ENCODE measurements at places on chromosomes 5 and 9.

DNA sequence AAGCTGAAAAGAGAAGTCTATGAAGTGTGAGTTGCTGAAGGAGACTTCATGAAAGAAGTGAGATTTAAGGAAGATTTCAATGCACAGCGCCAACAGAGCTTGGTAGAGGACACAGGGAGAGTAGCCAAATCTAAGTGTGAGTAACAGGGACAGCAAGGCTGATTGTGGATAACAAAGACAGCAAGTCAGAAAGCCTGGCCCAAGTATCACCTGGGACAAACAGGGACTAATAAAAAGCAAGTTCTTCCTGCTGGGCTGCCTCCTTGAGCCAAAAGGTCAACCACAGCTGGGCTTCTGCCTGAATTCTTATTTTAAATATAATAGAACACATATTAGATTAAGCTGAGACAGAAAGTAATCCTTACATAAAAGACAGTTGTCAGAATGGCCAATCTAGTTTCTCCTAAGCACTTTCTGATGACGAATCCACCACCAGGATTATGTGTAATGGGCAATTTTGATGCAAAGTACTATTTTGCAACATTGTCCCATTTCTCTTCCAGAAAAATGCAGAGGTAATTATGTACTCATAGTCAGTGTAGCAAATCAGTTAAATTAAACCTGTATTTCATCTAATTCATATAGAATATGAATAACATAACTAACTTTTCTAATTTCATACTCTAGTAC, 73.8 kb downstream of the MAPKAP1 start:
- no peak for DNase-seq

DNA sequence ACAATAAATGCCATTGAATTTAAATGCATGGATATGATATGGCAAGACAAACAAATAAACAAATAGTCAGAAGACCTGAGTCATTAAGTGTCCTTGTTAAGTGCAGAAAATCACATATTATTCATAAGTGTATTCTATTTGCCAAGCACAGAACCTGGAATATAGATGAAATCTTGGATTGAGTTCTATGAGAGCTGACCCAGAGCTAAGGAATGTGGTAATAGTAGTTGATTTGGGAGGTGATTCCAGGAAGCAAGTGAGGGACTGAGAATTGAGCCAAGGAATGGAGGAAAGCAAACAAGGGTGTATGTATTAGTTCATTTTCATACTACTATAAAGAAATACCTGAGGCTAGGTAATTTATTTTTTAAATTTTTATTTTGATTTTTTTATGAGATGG, 208.9 kb downstream of the TRIM32 start:
- DNase-seq: no peak

DNA sequence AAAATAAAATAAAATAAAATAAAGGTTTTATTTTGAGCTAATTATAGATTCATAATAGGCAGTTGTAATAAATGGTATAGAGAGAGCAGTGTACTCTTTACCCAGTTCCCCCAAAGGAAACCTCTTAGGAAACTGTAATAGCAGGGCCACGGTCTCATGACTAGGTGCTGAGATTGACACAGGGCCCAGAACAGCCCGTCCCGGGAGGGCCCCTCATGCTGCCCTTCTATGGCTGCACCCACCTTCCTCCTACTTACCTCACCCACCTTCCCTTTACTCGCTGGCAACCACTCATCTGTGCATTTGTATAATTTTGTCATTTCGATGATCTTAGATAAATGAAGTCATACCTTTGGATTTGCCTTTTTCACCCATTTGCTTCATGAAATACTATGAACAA, 16.1 kb downstream of the CACNA1B start:
- DNase-seq: no peak

DNA sequence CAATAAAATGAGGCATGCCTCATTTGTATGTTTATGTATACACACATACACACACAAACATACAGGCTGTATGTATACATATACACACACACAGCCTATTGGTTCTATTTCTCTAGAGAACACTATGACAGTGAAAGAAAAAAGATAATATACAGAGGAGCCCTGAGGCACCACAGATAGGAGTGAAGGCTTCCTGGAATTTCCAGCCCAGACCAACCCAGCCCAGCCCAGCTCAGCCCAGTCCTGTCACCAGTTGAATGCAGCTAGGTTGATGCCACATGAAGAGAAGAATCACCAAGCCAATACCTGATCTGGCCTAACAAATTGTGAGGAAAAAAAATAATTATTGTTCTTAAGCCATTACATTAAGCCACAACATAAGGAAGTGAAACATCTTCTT, 126.9 kb upstream of the PDE4D start:
- DNase-seq: no peak

- no peak for DNase-seq
These were observed 1.1 kb upstream of the PRKAA1 start for GRCh38 chr5:40799258-40799657.

DNA sequence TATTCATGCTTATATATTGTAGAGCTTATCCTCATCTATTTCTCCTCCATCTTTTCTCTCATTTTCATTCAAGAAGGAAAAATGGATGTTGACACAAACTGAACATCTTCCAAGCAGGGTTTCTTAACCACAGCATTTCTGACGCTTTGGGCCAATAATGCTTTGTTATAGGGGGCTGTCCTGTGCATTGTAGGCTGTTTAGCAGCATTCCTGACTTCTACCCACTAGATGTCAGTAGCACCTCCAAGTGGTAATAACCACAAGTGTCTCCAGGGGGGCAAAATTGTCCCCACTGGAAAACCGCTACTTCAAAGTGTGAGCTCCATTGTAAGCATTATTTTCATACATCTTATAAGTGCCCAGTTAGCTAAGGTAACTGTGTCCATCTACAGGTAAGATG, 2.6 kb upstream of the TXNDC8 start:
- DNase-seq: no peak

- no peak for DNase-seq
These were observed 126.2 kb downstream of the PTTG1 start for GRCh38 chr5:160547872-160548271.

DNA sequence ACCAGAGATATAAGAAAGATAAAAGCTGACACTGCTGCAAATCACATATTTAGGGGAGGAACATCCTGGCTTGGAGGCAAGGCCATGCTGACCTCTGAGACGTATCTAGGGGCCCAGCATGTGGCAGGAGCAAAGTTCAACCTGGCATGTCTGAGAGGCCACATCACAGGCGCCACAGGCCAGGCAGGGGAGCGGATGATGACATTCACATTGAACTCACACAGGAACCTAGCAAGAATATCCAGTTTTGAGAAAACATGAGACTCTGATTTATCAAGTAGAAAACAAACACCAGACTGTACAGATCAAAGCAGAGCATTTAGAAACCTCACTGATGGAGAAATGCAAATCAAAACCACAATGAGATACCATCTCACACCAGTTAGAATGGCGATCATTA, 64.2 kb upstream of the STK32A start:
- no peak for DNase-seq

DNA sequence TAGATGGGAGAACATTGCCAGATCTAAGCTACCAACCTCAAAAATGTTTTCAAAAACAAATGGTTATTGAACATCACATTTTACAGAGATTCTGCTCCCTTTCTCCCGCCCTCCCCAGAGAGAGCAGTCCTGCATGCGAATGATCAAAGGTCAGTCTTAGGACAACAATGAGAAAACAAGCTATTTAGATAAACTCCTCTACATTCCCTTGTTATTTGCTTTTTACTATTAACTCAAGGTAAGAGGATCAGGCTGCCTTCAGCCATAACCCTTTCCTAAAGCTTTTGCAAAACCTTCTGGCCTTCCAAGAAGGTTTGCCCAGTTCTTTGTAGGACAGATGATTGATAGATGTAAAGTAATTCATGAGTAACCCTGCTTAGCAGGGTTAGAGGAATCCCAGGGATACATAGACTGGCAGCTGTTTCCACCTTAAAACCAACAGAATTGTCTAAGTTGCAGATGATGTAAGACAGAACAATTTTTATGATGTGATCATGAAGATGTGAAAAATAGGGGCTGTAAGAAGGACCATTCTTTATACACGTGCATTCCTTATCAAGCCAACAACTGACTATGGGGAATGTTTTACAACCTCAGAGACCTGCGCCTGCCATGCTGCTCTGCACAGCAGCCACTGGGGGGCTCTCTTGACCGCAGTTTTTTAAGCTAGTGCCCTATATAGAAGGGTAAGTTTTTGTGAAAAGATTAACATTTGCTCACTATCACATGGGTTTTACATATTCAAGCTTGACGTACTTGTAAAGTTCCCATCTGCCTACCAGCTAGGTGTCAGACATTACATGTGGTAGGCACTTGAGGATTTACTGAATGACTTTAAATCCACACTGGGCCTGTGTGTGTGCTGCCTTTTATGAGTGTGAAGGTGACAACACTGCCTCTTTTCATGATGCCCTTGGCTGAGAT, 2.3 kb upstream of the ZNF782 start:
- no peak for DNase-seq

DNA sequence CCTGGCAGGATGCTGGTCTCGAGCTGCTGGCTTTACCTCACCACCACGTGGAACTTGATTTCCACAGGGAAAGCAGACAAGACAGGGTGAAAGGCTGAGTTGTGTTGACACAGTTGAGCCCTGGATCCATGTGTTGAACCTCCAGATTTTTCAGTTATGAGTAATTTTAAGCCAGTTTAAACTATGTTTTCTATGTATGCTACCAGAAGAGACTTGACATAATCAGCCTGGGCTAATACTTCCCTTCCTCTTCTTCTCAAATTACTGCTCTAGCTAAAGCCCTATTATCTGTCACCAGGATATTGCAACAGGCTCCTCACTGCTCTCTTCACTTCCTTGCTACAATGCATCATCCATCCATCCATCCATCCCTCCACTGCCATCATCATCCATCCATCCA, 12.0 kb upstream of the PHYKPL start:
- DNase-seq: no peak

DNA sequence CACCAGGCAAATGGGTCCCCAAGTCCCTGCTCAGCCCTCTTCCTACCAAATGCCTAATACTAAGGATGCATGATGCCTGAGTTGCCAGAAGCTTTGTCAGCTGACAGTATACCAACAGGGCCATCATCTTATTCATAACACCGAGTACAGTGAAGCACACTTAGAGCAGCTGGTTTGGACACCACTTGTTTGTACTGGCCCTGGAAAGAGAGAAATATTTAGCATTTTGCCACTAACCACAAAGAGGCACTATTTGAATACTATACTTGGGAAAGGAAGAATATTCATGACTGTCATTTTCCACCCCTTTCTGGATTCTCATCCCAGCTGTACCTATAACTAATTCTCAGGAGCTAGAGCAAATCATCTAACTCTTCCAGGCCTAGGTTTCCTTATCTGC, 364.4 kb upstream of the KIF2A start:
- DNase-seq: no peak

DNA sequence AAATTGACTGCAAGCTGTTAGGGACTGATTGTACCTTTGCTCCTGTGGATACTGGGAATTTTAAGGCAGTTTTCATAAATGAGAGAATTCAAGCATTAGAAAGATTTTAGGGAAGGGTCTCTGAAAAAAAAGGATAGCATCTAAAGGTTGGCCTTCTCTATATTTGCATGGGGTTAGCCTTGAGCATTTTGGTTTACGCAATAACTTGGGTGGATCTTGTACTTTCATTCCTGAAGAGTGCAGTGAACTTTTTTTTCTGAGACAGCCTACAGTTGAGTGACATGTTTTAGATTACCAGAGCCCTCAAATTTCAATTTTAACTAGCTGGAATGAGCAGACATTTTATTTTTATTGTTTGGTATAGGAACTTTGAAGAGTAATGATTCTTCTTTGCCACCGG, 91.6 kb upstream of the NR3C1 start:
- DNase-seq: no peak

DNA sequence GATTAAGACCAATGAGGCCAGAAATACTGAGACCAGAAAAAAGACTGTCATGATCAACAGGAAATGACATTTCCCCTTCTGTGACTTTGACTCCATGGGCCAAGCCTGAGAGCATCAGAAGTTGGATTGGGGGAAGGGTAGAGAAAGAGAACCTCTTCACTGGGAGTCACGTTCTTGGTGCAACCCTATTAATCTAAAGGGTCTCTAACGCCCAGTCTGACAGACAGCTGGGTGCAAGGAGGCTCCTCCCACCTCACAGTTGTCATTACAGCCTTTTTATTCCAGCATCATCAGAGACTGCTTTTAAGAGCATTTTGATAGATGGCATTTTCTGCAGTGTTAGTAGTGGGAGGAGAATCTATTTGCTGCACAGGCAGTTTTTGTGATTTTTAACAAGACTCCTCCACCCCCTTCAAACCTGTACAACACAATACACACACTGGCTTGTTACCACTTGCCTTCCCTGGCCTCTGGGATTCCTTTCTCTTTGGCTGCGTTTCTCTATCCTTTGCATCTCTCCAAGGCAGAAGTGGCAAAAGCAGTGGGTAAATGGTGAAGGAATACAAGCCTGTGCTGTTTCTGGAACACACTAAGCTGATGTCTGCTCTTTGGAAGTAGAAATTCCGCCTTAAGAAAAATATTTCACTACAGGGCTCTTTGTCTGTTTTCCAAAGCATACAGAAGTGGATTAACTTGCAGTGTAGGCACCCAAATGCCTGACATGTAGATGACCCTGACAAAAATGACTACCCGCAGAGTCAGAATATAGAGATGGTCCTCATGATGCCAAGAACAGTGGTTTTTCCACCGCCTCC, 310.4 kb upstream of the ZNF608 start:
- DNase-seq: no peak

GRCh38 chr5:31492869-31493268, 39.0 kb downstream of the DROSHA start:
- no peak for DNase-seq

DNA sequence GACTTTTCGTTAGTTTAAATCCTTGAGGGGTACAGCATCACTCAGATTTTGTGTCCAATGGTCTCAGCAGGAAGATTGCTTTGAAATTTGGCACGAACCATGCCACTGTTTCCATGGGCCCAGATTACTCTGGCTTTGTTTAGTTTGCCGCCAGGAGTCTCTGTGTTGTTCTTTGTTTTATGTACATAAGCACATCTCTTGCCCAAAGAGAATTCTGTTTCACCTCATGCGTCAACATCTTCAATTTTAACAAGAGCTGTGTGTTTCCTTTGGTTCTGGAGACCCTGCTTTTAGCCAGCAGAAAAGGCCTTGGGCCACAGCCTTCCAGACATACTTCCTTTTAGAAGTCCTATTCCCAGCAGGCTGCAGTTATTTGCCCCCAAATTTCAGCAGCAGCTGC, 62.4 kb downstream of the TNPO1 start:
- DNase-seq: no peak

GRCh38 chr9:20382460-20383071, 239.7 kb downstream of the MLLT3 start:
- no peak for DNase-seq
